Cardiac muscle cell (in vitro differentiated cells and primary cell): ENCODE measurements at places on chromosomes 11 and 22.

- peaks cover 28% of the 10 kb centered on the region for H3K4me1 ChIP-seq
- DNase-seq = peak; percentile 59
- H3K27me3 ChIP-seq = no peaks in the 10 kb centered on the region
- no peaks in the 10 kb centered on the region for H3K36me3 ChIP-seq
Observed at GRCh38 chr11:33268945-33269540, 11.9 kb downstream of the HIPK3 start.

GRCh38 chr11:114157476-114158050 is 98.1 kb downstream of the ZBTB16 start:
- no peak overlapping the region for H3K27ac ChIP-seq
- H3K4me1 ChIP-seq = peaks cover 23% of the 10 kb centered on the region
- no peaks in the 10 kb centered on the region for H3K36me3 ChIP-seq

- peaks cover 8% of the 10 kb centered on the region for H3K4me1 ChIP-seq
- no peaks in the 10 kb centered on the region for H3K36me3 ChIP-seq
- no peak for DNase-seq
- H3K4me3 ChIP-seq = no peak overlapping the region
Observed at GRCh38 chr11:45655012-45655283, 10.5 kb downstream of the CHST1 start.

DNA sequence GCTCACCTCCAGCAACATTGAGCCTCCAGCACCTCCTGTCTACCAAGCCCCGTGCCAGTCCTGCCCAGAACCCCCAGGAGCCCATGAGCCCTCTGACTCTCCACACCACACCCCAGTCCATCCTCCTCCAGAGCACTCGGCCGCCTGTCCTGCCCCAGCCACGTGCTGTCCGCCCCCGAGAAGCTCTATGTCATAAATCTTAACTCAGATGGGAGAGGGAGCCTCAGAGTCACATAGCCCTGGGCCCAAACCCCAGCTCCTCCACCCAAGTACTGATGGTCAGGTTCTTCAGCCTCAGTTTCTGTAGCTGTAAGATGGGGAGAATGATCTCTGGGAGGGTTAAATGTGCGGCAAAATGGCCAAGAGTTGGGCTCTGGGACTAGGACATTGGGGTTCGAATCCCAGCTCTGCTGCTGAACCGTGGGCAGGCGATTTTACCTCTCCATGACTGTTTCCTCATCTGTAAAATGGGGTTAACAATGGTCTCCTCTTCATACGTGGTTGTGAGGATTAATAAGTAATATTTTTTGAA is 27.8 kb downstream of the CYTH4 start:
- no peak for DNase-seq
- H3K4me1 ChIP-seq = peaks cover 10% of the 10 kb centered on the region
- no peak overlapping the region for H3K27ac ChIP-seq
- no peaks in the 10 kb centered on the region for H3K27me3 ChIP-seq
- no peaks in the 10 kb centered on the region for H3K36me3 ChIP-seq
- no peak overlapping the region for H3K4me3 ChIP-seq

GRCh38 chr11:68962527-68963250 is 18.1 kb downstream of the MRGPRD start:
- no peak overlapping the region for H3K27ac ChIP-seq
- H3K36me3 ChIP-seq = no peaks in the 10 kb centered on the region
- H3K4me3 ChIP-seq = no peak overlapping the region
